ENCODE measurements at places on chromosomes 3 and 15. TPM values are rescaled to one million over a fixed set of nuclear protein-coding genes. Genes with fewer than 3 reads are reported as not detected.

C2CD4A gene
- not detected for total RNA-seq

CCDC80 gene
- not detected for total RNA-seq

AHSG gene
- not detected for total RNA-seq

GABRR3 gene
- total RNA-seq, result not detected

DNA sequence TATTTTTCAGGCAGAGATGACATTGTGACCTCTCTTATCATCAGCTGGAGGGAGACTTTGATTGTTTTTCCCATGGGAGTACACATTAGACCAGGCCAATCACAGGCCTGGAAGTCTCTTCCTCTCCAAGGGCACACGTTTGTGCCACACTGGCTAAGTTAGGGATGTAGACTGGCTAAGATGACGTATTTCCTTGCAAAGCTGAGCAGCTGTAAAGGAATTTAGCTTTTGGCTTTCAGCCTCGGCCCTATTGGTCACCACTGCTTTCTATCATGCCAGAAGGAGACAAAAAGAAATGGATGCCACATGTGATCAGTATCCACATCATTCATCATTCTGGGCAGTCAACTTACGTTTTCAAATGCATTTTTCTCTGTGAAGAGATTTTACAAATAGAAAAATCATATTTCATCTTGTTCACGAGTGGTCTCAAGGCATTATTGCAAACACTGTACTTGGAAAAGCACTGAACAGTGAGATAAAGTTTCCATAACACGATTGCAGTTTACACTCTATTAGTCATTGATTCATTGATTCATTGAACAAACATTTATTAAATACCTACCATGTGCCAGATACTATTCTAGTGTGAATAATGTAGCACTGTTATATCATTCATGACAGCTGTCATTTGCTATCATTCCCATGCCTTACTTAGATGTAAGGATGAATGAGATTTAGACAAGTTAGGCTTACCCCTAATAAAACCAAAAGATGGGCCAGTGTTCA is 27.0 kb upstream of the RNF7 start:
- H3K27ac ChIP-seq, result no peak overlapping the region
- H3K36me3 ChIP-seq, result no peaks in the 10 kb centered on the region
- no peak overlapping the region for H3K4me3 ChIP-seq

- H3K4me1 ChIP-seq, result no peaks in the 10 kb centered on the region
- H3K36me3 ChIP-seq, result no peaks in the 10 kb centered on the region
- no peak overlapping the region for H3K27ac ChIP-seq
- no peak for DNase-seq
- H3K27me3 ChIP-seq, result peaks cover 5% of the 10 kb centered on the region
Observed at GRCh38 chr15:81547521-81548132, 173.6 kb upstream of the TMC3 start.

DNA sequence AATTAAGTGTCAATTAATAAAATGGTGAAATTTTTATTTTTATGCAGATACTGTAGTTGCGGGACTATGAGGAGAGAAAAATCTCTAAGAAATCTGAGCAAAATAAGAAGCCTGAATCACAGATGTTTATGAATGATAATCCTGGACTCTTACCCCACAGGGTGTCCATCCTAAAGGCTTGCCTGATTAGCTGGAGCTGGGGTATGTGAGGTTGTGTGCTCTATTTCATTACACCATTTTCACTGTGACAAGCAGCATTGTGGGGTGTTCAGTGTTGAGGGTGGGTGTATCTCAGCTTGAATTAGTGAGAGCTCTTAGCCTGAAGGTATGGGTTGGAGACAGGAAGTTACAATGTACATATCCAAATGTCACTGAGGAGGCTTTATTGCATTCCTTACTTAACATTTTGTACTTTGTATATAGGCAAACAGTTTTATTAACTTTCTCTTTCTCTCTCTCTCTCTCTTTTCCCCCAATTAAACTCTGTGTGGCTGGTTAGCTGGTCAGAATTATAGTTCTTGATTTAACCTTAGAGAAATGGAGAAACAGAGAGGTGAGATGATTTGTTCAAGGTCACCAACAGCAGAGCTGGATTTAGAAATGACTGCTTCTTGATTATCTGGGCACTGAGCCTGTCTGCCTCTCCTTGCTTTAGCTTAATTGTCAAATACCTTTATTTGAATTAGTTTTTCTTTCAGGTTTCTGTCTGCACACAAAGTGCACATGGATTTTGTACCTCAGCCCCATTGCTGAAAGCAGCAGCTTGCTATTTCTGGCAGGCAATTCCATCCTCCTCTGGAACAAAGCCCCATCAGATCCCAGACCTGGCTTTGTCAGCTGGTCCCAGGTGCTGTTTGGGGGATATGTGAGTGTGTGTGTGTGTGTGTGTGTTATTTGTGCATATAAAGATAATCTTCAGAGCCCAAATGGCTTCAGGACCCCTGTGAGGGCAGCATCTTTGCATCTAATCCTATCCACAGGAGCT is 35.8 kb downstream of the GJD2 start:
- DNase-seq, result no peak
- H3K4me3 ChIP-seq, result no peak overlapping the region
- peaks cover 48% of the 10 kb centered on the region for H3K27me3 ChIP-seq

GRCh38 chr3:150759947-150760346 is 3.0 kb downstream of the SIAH2 start:
- peaks cover 55% of the 10 kb centered on the region for H3K36me3 ChIP-seq
- peaks cover 55% of the 10 kb centered on the region for H3K4me1 ChIP-seq
- H3K4me3 ChIP-seq, result peak overlapping the region; percentile 93
- H3K27ac ChIP-seq, result peak overlapping the region; percentile 99
- no peak for DNase-seq
- H3K27me3 ChIP-seq, result no peaks in the 10 kb centered on the region

DNA sequence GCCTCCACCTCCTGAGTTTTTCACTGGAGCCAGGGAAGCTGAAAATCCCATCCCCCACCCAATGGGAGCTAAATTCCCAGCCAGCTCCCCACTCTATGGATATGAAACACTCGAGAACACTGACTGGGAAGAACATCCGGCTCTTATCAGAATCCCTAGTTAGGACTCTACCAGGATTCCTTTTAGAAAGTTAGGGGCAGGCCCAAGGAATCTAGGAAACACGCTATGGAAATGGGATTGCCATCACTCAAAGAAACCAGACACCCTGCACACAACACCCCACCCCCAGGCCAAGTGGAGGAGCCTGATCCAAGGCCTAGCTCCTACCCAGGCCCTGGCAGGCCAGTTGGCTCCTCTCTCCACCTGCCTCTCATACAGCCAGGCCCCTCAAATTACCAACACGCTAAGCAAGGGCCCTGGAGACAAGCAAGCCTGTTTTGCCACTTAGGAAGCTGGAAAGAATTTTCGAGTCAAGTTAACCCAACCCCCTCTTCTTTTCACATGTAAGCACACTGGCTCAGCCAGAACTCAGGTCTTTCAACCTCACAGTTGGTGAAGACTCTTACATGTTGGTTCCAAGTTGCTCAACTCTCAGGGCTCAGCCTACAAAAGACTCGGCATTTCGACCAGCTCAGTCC is 75.5 kb downstream of the RBPMS2 start:
- peaks cover 63% of the 10 kb centered on the region for H3K4me1 ChIP-seq
- H3K27me3 ChIP-seq, result no peaks in the 10 kb centered on the region
- H3K4me3 ChIP-seq, result no peak overlapping the region

GRCh38 chr3:10093678-10094077 is 14.4 kb downstream of the FANCD2OS start:
- H3K4me3 ChIP-seq, result no peak overlapping the region
- H3K36me3 ChIP-seq, result peaks cover 32% of the 10 kb centered on the region
- DNase-seq, result no peak
- H3K27me3 ChIP-seq, result no peaks in the 10 kb centered on the region
- no peaks in the 10 kb centered on the region for H3K4me1 ChIP-seq
- no peak overlapping the region for H3K27ac ChIP-seq

DNA sequence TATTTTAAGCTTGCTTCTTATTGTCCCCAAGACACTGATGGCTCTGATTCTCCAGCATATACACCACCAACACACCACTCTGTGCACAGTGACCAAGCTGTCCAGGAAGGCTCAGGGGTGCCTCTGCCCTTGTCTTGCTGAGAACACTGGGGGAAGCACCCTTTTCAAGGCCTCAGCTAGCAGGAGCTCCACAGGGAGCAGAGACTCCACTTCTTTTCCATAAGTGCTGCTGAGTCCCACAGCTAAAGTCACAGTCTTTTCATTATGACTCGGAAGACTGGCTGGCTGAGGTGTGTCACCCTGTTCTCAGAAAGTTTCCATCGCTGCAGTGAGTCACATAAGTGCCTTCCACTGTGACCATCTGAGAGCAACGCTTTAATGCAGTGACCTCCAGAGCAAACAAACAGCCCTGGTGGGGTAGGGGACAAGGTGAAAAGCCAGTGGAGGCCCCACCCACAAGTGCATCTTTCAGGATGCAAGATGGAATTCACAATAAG is 226.9 kb upstream of the CHRNA7 start:
- H3K27me3 ChIP-seq, result no peaks in the 10 kb centered on the region
- H3K36me3 ChIP-seq, result no peaks in the 10 kb centered on the region
- H3K4me1 ChIP-seq, result no peaks in the 10 kb centered on the region
- H3K4me3 ChIP-seq, result no peak overlapping the region

DNA sequence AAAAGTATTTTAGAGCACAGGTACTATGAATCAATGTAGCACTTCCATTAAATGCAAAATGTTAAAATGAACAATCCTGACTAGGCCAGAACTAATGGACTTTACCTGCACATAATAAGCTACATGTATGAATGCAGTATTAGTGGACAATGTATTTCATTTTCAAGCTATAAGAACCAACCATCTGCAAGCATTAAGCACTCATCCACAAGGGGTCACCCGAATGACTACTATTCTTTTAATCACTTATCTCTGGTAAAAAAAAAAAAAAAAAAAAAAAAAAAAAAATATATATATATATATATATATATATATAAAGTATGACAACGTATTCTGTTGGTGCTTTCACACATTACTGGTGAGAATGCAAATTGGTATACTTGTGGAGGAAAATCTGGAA is 7.2 kb downstream of the HERC1 start:
- no peak overlapping the region for H3K4me3 ChIP-seq
- peaks cover 66% of the 10 kb centered on the region for H3K4me1 ChIP-seq
- H3K36me3 ChIP-seq, result peaks cover 14% of the 10 kb centered on the region
- peak; percentile 56 for DNase-seq
- H3K27ac ChIP-seq, result peak overlapping the region; percentile 47

DNA sequence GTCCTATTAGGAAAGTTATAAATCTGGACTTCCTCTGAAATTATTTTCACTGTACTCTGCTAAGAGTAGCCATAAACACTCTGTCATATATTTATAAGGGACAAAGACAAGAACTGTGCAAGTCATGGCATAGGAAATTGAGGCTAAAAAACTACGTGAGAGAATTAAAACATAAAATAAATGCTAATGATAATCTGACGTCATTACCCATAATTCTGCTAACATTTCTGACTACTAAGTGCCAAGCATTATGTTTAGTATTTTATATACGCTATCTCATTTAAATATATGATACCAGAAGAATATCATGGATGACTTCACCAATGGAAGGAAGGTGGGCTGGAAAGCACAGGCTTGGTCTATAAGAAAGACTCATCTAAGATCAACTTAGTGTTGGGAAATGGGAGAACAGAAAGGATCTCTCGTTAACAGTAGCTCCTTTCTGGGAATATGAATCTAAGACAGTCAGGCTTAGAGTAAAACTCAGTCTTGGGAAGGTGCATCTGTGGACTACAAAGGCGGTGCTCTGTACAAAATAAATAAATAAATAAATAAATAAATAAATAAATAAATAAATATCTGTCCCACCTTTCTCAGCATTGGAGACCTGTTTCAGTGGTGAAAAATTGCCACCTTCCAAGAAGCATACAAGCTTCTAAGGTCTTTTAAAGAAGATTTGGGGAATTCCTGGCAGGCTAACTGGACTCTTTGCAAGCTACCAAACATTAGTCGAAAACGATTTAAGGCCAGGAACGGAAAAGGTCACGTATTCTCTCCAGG is 267.4 kb downstream of the CGGBP1 start:
- H3K4me1 ChIP-seq, result peaks cover 13% of the 10 kb centered on the region
- H3K27ac ChIP-seq, result no peak overlapping the region
- no peaks in the 10 kb centered on the region for H3K36me3 ChIP-seq
- peaks cover 53% of the 10 kb centered on the region for H3K27me3 ChIP-seq

- no peak overlapping the region for H3K27ac ChIP-seq
- H3K36me3 ChIP-seq, result no peaks in the 10 kb centered on the region
- DNase-seq, result no peak
- no peaks in the 10 kb centered on the region for H3K4me1 ChIP-seq
Observed at GRCh38 chr15:45389351-45389750, 11.0 kb upstream of the GATM start.
